SJCRH30 (cell line): ENCODE measurements at places on chromosomes 4 and X. TPM values are rescaled to one million over a fixed set of nuclear protein-coding genes. Genes with fewer than 3 reads are reported as not detected.
A peak's percentile ranks its signal among the peaks of the same experiment; 100 is the strongest.

ARHGAP24 gene
- 26.5 and 34.6 TPM in 2 replicates for total RNA-seq

GNRHR gene
- 0.08 TPM in 1 of 2 replicates, not detected in the other for total RNA-seq

HSFX2 gene
- total RNA-seq = not detected in 2 replicates

GAGE12F gene
- not detected in 2 replicates for total RNA-seq

MAGEB2 gene
- 0.14 and 0.20 TPM in 2 replicates for total RNA-seq

DNA sequence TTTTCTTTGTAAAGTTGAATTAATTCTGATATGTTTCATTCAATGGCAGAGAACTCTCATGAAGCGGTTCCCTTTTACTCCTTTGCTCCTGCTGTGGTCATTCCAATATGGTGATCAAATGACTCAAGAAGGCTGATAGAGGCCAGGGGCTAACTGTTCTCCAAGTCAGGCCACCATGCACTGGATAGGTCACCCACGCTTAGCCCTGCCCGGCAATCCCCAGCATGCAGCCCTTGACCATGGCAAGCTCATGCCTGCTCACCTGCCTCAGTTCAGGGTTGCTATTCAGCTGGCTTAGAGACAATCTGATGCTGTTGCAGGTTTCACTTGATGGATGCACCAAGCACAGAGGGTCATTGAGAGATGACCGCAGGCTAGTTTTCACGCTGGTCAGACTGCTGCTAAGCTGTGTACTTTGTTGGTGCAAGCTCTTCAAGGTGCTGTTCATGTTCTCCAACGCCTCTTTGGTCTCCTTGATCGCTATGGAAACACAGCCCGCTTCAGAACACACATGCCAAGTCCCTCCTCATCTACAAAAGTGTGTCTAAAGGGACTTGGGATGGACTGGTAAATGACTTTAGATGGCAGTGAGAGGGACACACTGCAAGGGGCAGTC, 55.2 kb upstream of the FGFBP2 start:
- H3K4me1 ChIP-seq = no peaks in the 10 kb centered on the region
- no peak for DNase-seq
- H3K4me3 ChIP-seq = no peak overlapping the region
- H3K27ac ChIP-seq = no peak overlapping the region

DNA sequence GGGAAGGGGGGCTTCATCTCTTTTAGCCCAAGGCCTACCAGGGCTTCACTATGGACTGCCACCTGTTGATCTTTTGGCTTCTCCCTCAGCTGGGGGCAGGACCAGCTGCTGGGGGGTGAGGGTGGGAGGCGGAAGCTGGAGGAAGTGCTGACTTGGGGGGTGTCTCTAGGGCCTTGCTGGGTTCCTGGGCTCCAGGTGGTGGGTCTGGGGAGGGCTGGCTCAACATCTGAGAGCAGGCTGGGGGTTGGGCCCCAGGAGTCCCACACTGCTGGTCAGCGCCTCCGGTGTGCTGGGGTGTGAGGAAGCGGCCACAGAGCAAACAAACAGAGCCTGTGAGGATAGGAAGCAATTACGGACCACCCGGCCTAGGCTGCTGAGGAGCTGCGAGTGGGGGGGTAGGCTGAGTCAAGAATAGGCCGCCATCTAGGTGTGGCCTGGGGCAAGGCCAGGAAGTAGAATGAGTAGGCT, 85.7 kb downstream of the EFNB1 start:
- H3K36me3 ChIP-seq = no peaks in the 10 kb centered on the region
- no peaks in the 10 kb centered on the region for H3K4me1 ChIP-seq
- DNase-seq = peak; percentile 34
- H3K27ac ChIP-seq = no peak overlapping the region
- H3K4me3 ChIP-seq = no peak overlapping the region

DNA sequence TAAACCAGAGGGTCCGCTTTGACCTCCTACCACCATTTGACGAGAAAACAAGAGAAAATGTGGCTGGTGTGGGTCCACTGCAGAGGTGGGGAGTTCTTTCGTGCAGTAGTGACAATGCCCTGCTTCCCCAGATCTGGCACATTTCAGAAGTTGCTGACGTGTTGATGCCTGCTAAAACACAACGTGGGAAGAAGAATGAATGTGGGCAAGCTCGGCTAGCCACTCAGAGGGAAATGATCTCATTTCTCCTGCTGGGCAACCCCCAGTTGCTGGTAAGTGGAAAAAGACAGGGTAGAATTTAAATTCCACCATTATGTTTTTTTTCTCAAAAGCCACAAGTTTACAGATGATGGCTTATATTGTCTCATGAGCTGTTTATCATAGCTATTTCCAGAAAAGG, 77.9 kb downstream of the LUZP4 start:
- DNase-seq = peak; percentile 45
- H3K36me3 ChIP-seq = no peaks in the 10 kb centered on the region
- no peaks in the 10 kb centered on the region for H3K27me3 ChIP-seq
- H3K4me3 ChIP-seq = no peak overlapping the region
- H3K27ac ChIP-seq = peak overlapping the region; percentile 15; the same call in 1 of the 2 replicates

DNA sequence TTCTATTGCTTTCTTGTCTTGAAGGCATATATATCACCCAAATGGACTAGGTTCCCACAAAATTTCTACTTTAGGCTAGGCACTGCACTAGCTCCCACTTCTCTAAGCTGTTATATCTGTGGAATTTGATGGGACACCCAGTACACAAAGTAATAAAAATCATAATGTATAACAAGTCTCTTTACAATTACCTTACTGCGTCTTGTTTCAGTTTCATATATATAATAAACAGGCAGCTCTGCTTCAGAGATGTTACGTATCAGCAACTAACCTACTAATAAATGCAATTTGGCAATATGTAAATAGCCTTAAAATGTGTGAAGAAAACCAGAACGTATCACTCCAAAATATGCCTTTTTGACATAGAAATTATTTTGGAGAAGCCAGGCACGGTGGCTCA, 42.0 kb upstream of the UGDH start:
- H3K4me3 ChIP-seq = no peak overlapping the region
- no peaks in the 10 kb centered on the region for H3K36me3 ChIP-seq
- no peak overlapping the region for H3K27ac ChIP-seq
- H3K4me1 ChIP-seq = no peaks in the 10 kb centered on the region
- H3K27me3 ChIP-seq = no peaks in the 10 kb centered on the region

GRCh38 chr4:37317104-37317643, 72.6 kb downstream of the NWD2 start:
- no peaks in the 10 kb centered on the region for H3K27me3 ChIP-seq
- DNase-seq = peak; percentile 18
- H3K36me3 ChIP-seq = no peaks in the 10 kb centered on the region

- H3K4me3 ChIP-seq = no peak overlapping the region
- H3K27ac ChIP-seq = no peak overlapping the region
- H3K36me3 ChIP-seq = no peaks in the 10 kb centered on the region
- H3K4me1 ChIP-seq = no peaks in the 10 kb centered on the region
These were observed 32.1 kb downstream of the IRF2 start for GRCh38 chr4:184442314-184442635.

DNA sequence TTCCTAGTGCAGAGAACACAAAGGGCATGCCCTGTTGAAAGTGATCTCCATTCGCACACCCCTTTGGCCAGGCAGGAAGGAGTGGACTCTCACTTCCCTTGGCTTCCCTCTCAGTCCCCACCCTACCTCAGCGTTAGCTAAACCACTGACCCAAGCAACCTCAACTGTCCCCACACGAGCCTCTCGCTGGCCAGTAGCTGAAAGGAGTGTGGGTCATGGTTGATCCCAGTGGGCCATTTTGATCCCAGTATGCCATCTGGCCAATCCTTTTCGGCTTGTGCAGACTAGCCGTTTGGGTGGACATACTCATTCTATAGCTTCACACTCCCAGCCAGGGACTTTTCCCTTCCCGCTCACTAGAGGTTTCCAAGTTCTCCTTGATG, 24.4 kb upstream of the BCORL1 start:
- H3K27ac ChIP-seq = no peak overlapping the region
- no peaks in the 10 kb centered on the region for H3K36me3 ChIP-seq
- H3K4me1 ChIP-seq = peaks cover 4% of the 10 kb centered on the region; the same call in 1 of the 2 replicates
- H3K27me3 ChIP-seq = no peaks in the 10 kb centered on the region

GRCh38 chr4:40448875-40449274, 113.7 kb downstream of the CHRNA9 start:
- no peak for DNase-seq
- H3K4me1 ChIP-seq = no peaks in the 10 kb centered on the region
- H3K27ac ChIP-seq = no peak overlapping the region
- no peaks in the 10 kb centered on the region for H3K27me3 ChIP-seq
- H3K4me3 ChIP-seq = no peak overlapping the region
- H3K36me3 ChIP-seq = no peaks in the 10 kb centered on the region

- H3K4me1 ChIP-seq = peaks cover 34% of the 10 kb centered on the region
- H3K4me3 ChIP-seq = no peak overlapping the region
- H3K36me3 ChIP-seq = no peaks in the 10 kb centered on the region
- H3K27ac ChIP-seq = no peak overlapping the region
- DNase-seq = no peak
These were observed 410.7 kb downstream of the CENPC start for GRCh38 chr4:67134616-67135015.

DNA sequence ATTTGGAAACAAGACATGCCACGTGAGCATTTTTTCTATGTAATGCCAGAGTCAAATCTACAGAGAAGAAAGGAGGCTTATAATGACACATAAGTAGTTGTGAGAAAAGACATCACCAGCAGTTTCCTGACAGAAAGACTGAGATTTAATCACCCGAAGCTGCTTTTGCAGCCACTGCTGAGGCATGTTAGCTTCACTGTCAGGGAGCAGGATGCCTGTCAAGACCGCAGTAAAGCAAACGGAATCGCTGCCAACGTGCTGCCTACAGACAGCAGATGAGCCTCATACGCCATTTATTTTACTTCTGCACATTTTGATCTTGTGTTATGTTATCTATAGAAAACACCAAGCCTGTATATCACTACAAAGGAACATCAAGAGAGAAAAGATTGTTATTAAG, 68.7 kb upstream of the NDST3 start:
- DNase-seq = no peak
- H3K27ac ChIP-seq = no peak overlapping the region
- H3K4me1 ChIP-seq = no peaks in the 10 kb centered on the region; the same call in 1 of the 2 replicates
- no peak overlapping the region for H3K4me3 ChIP-seq
- H3K36me3 ChIP-seq = no peaks in the 10 kb centered on the region
